Ovary (tissue), 10 donors: ENCODE measurements at places on chromosomes 2 and 18. TPM values are rescaled to one million over a fixed set of nuclear protein-coding genes. Genes with fewer than 3 reads are reported as not detected.
A peak's percentile ranks its signal among the peaks of the same experiment; 100 is the strongest.

GRCh38 chr2:393711-394696 is 106.1 kb upstream of the ALKAL2 start:
- H3K36me3 ChIP-seq: no peaks in the 10 kb centered on the region
- H3K4me3 ChIP-seq: no peak overlapping the region
- H3K4me1 ChIP-seq: no peaks in the 10 kb centered on the region
- DNase-seq: no peak
- H3K27ac ChIP-seq: no peak overlapping the region

DNA sequence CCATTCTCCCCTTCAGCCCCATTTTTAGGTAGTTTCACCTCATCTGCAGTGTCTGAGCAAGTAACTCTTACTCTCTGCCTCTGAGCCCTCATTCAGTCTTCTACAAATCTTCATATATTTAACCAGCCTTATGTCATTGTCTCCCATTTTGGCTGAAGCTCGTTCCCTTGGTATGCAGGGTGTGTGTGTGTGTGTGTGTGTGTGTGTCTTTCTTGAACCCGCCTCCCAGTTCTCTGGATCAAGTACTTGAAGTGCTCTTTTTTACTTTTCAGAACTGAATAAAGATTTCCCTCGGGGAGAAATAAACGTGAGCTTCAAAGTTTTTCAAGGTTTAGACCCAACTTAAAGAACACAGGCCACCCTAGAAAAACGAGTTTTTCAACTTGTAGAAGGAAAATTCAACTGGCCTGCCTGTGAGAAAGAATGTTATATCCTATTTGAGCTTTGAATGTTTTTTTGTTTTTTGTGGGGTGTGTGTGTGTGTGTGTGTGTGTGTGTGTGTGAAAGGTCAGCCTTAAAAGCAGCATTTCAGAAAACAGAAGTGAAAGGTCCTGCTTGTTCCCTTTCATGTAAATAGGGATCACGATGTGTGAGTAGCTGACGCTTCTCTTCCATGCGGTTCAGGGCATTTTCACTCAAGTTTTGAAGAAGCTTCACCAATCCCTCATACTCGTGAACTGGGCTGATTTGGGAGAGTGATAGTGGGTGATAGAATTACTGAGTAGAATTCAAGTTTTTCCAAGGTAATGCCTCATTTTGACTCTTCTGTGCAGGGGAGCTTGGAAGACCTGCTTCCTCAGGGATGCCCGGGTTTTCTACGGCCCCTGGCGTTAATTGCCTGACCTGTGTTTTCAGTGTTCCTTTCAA is 50.6 kb upstream of the EML6 start:
- H3K27ac ChIP-seq: peak overlapping the region; percentile 86
- no peak overlapping the region for H3K4me3 ChIP-seq
- DNase-seq: no peak
- H3K36me3 ChIP-seq: no peaks in the 10 kb centered on the region
- no peaks in the 10 kb centered on the region for H3K27me3 ChIP-seq

DNA sequence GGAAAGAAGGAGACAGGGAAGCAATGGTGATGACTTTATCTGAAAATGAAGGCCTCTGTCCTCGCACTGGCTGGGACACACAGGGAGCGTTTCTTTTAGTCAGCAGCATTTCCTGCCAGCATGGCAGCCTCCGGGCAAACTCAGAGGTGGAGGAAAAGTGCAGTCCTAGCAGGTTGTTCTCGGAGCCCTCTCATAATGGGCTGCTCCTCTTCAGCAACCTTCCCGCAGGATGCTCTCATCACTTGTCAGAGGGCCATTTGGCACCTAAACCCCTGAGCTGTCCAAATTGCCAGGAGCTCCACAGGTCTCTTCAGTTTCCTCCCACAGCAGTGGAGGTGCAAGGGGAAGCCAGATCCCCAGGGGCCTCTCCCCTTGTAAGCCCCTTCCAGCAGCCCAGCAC is 6.2 kb downstream of the STK39 start:
- no peaks in the 10 kb centered on the region for H3K27me3 ChIP-seq
- H3K36me3 ChIP-seq: no peaks in the 10 kb centered on the region
- peaks cover 4% of the 10 kb centered on the region for H3K4me1 ChIP-seq
- H3K27ac ChIP-seq: no peak overlapping the region
- no peak for DNase-seq

DNA sequence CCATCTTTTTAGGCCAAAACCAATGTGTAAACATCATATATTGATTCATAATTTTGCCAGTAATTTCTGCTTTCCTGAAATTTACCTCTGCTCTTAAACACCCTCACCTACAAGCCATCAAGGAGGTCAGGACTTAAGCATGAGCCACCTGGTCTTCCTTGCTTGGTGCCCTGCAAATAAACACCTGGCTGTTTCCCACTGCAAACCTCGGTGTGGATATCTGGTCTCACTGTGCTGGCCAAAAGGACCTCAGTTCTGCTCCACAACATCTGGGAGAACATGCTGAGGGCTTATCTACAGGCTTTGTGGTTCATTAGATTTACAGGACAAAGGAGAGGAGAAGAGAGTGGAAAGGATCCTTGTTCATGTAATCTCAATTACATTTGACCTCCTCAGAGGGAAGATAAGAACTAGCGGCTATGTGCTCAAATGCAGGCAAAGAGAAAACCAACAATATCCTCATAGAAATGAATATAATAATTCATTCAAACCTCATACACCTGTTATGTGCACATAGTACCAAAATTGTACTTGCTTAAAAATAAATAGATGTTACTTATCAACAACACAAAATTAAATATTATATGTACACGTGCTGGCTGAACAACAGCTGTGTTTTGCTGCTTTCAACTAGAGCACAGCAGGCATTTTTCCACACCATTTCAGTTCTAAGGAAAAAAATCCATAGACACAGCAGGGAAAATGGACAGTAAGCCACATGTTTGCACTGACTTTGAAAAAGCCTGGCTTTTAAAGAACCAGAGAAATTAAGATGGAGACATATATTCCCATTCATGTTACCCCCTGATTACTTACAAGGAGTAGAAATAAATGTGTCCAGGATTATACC is 465.1 kb downstream of the LPIN1 start:
- H3K27me3 ChIP-seq: no peaks in the 10 kb centered on the region
- no peak for DNase-seq
- no peak overlapping the region for H3K4me3 ChIP-seq
- peaks cover 2% of the 10 kb centered on the region for H3K4me1 ChIP-seq

- peak overlapping the region; percentile 97 for H3K27ac ChIP-seq
- no peaks in the 10 kb centered on the region for H3K36me3 ChIP-seq
- DNase-seq: no peak
- H3K4me1 ChIP-seq: peaks cover 14% of the 10 kb centered on the region
Measured at GRCh38 chr2:157876786-157877138, 632 bp upstream of the ACVR1 start.

Gene GCG
- not detected for total RNA-seq

GRCh38 chr18:10315522-10315921 is 138.9 kb upstream of the APCDD1 start:
- no peaks in the 10 kb centered on the region for H3K36me3 ChIP-seq
- H3K27ac ChIP-seq: no peak overlapping the region
- no peaks in the 10 kb centered on the region for H3K27me3 ChIP-seq
- no peak overlapping the region for H3K4me3 ChIP-seq
- DNase-seq: no peak
- no peaks in the 10 kb centered on the region for H3K4me1 ChIP-seq

- no peaks in the 10 kb centered on the region for H3K27me3 ChIP-seq
- H3K27ac ChIP-seq: peak overlapping the region; percentile 81
- peaks cover 24% of the 10 kb centered on the region for H3K4me1 ChIP-seq
- peak; percentile 27 for DNase-seq
- no peak overlapping the region for H3K4me3 ChIP-seq
Measured at GRCh38 chr2:120869036-120869729, 133.5 kb downstream of the GLI2 start.

Gene PID1
- total RNA-seq: 26.8 TPM

DNA sequence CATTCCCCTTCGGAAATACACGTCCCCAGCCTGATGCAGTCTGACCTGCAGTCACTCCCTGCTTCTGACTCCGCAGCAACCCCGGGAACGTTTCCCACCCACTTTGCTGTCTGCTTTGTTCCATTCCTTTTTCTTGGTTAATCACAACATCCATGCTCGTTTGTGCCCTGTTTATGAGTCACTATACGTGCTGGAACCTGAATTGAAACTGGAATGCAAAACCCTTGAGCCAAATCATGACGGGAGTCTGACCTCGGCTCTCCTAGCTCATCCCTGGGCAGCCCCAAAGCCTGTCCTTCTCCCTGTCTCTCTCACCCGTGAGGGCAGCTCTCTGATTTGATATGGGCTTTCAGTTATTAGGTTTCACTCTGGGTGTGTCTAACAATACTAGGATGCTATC is 57.1 kb upstream of the RNF152 start:
- H3K36me3 ChIP-seq: no peaks in the 10 kb centered on the region
- H3K27me3 ChIP-seq: no peaks in the 10 kb centered on the region
- no peak overlapping the region for H3K27ac ChIP-seq
- H3K4me1 ChIP-seq: no peaks in the 10 kb centered on the region
- no peak for DNase-seq
- no peak overlapping the region for H3K4me3 ChIP-seq

Gene AGXT
- total RNA-seq: 0.25 TPM

DNA sequence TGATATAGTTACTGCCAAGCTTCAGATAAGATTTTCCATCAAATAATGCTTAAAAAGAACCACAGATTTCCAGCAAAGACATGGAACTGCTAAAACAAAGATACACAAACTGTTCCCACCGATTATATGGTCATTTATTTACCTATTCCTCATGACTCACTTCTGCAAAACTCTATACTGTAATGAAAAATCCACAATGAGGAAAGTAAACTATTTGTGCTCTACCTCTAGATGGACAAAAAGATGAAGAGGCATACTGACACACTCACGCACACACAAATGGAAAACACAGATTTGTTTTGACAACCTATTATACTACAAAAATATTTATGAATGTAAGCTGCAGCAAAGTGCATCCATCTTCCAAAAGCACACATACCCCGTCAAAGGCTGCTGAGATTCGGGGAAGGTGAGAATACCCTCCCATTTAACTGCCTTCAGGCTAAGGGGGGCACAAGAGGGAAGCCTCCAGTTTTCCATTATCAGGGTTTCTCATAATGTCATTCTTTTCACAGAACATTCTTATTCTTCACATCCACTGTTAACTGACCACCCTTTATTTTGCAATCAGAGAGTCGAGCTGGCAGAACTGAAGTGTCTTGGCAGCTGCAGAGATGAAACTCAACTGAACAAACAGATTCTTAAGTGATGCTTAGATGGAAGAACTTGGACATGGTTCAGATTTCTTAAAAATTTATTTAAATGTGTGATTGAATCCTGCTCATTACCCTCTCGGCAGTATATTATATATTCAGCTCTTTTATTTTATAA is 115.9 kb upstream of the TANK start:
- H3K4me3 ChIP-seq: no peak overlapping the region
- peaks cover 5% of the 10 kb centered on the region for H3K4me1 ChIP-seq
- H3K27me3 ChIP-seq: no peaks in the 10 kb centered on the region
- peak; percentile 48 for DNase-seq
- H3K36me3 ChIP-seq: no peaks in the 10 kb centered on the region

Gene ITPRIPL1
- total RNA-seq: 0.36 TPM

DNA sequence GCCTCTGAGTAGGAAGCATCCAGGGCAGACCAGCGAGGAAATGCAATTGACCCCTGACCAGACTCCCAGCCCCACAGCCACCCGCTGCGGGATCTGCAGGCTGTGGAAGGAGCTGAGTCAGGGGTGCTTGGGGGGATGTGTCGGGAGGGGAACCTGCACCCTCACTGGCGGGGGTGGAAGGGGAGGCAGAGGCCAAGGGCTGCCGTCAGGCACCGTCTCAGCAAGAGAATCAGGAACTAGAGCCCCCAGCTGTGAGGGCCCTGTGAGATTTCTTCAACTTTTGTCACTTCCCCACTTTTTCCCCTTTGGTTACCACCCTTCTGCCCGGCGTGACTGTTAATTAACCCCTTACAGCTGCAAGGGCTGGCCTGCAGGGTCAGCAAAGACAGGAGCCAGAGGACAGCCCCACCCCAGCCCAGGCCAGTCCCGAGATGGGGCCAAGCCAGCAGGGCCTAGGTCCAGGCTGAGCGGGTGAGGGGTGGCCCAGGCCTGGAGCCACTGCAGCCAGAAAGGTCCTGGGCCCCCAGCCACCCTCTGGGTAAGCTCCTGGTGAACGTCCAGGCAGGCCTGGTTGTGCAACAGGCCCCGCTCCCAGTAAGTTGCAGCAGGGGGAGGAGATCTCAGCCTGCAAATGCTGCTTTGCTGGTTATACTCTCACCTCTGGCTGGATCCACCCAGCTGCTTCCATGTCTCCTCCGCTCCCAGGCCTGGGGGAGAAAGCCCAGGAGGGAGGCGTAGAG is 147.0 kb upstream of the ID2 start:
- peak overlapping the region; percentile 6 for H3K27ac ChIP-seq
- no peak overlapping the region for H3K4me3 ChIP-seq
- no peaks in the 10 kb centered on the region for H3K36me3 ChIP-seq
- H3K27me3 ChIP-seq: no peaks in the 10 kb centered on the region
- peak; percentile 81 for DNase-seq

Gene ALK
- 1.7 TPM for total RNA-seq

GRCh38 chr2:197952540-197953202 is 148.3 kb downstream of the PLCL1 start:
- no peak overlapping the region for H3K27ac ChIP-seq
- H3K36me3 ChIP-seq: no peaks in the 10 kb centered on the region
- H3K27me3 ChIP-seq: no peaks in the 10 kb centered on the region
- H3K4me3 ChIP-seq: no peak overlapping the region
- peaks cover 9% of the 10 kb centered on the region for H3K4me1 ChIP-seq
- no peak for DNase-seq

GRCh38 chr2:161315380-161315779 is 7.2 kb downstream of the PSMD14 start:
- no peaks in the 10 kb centered on the region for H3K4me1 ChIP-seq
- H3K4me3 ChIP-seq: no peak overlapping the region
- H3K36me3 ChIP-seq: no peaks in the 10 kb centered on the region

Gene CLEC4F
- 0.11 TPM for total RNA-seq

- no peak overlapping the region for H3K27ac ChIP-seq
- H3K4me3 ChIP-seq: no peak overlapping the region
- no peaks in the 10 kb centered on the region for H3K36me3 ChIP-seq
- DNase-seq: no peak
- no peaks in the 10 kb centered on the region for H3K4me1 ChIP-seq
Measured at GRCh38 chr2:209331291-209331844, 92.5 kb upstream of the MAP2 start.

DNA sequence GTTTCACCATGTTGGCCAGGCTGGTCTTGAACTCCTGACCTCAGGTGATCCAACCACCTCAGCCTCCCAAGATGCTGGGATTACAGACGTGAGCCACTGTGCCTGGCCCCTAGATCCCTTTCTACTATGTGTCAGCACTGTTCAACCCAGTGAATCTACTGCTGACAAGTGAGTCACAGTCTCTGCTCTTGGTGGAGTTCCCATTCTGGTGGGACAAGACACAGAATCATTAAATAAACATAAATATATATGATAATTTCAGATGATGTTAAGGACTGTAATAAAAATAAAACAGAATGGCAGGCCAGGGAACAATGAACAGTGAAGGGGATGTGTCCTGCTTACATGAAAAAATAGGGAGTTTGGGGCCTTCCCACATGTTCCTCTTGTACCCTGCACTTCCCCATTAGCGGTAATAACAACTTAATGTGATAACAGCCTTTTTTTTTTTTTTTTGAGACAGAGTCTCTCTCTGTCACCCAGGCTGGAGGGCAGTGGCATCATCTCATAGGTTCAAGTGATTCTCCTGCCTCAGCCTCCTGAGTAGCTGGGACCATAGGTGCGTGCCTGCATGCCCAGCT is 112.2 kb downstream of the CPO start:
- no peaks in the 10 kb centered on the region for H3K4me1 ChIP-seq
- H3K36me3 ChIP-seq: no peaks in the 10 kb centered on the region
- DNase-seq: no peak
- no peaks in the 10 kb centered on the region for H3K27me3 ChIP-seq
- no peak overlapping the region for H3K27ac ChIP-seq

- no peaks in the 10 kb centered on the region for H3K27me3 ChIP-seq
- DNase-seq: no peak
- H3K4me3 ChIP-seq: no peak overlapping the region
- H3K27ac ChIP-seq: no peak overlapping the region
- no peaks in the 10 kb centered on the region for H3K36me3 ChIP-seq
Measured at GRCh38 chr2:216406826-216407225, 5.5 kb upstream of the SMARCAL1 start.
